ENCODE measurements at places on chromosomes 5 and 9.

DNA sequence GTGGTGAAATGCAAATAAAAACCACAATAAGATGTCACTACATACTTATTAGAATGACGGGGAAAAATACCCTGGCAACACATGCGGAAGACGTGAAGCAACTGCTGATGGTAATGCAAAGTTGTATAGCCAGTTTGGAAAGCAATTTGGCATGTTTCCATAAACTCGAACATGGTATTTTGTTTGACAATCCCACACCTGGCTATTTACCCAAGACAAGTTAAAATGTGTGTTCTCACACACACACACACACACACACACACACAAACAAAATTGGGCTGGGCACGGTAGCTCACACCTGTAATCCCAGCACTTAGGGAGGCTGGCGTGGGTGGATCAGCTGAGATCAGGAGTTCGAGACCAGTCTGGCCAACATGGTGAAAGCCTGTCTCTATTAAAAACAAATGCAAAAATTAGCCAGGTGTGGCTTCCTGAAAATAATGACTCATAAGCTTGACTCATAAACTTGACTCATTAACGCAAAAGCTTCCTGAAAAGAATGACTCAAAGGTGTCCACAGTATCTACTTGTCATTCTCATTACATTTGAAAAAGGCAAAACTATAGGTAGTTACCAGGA is 456.5 kb downstream of the CDH18 start:
- no peak for DNase-seq

DNA sequence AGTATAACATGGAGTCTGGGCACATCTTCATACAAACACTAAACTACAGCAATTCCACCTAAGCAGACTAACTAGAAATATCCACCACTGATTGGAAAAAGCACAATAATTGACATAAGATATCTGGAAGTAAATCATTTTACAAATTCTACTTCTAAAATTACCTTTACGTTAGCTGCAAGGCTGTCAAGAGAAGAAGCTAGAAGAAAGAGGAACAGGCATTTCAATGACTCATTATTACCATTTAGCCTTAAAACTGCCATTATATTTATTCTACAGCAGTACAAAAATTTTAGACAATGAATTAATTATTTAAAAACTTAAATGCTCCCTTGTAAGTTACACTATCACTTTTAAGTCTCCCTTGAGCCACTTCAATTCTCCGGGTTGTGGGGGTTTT is 43.4 kb upstream of the PLPP6 start:
- DNase-seq = peak; percentile 18

DNA sequence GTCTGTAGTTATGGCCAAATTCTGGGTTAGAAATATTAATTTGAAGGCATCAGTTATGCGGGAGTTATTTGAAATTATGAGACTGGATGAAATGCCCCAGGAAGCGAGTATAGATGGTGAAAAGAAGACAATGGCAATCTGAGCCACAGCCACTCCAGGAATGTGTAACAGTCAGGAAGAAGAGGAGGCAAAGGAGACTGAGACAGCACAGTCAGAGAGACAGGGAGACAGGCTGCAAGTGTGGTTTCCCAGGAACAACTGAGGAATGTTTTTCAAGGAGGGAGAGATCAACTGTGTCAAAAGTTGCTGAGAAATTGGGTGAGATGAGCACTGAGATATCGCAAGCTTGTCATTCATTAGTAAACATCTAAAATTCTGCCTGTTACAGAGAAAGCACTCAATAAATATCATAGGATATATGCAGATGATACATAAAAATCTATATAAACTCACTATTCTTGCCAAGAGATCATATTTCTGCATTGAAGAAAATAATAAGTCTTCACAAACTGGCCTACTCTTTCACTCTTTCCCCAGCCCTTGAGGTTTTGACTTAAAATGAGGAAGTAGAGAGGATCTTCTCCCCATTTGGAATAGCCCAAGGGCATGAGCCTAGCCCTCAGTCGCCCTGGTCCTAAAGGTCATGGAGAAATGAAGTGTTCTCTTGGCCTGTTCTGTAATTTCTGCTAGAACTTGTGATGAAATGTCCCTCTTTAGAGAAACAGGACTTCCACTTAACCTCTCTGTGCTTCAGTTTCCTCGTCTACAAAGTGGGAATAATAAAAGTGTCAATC is 48.5 kb upstream of the RLN1 start:
- DNase-seq = peak; percentile 10

GRCh38 chr9:12955510-12956163 is 180.8 kb downstream of the LURAP1L start:
- no peak for DNase-seq

GRCh38 chr9:33924978-33925797 is 108.2 kb downstream of the UBE2R2 start:
- DNase-seq = peak; percentile 86

DNA sequence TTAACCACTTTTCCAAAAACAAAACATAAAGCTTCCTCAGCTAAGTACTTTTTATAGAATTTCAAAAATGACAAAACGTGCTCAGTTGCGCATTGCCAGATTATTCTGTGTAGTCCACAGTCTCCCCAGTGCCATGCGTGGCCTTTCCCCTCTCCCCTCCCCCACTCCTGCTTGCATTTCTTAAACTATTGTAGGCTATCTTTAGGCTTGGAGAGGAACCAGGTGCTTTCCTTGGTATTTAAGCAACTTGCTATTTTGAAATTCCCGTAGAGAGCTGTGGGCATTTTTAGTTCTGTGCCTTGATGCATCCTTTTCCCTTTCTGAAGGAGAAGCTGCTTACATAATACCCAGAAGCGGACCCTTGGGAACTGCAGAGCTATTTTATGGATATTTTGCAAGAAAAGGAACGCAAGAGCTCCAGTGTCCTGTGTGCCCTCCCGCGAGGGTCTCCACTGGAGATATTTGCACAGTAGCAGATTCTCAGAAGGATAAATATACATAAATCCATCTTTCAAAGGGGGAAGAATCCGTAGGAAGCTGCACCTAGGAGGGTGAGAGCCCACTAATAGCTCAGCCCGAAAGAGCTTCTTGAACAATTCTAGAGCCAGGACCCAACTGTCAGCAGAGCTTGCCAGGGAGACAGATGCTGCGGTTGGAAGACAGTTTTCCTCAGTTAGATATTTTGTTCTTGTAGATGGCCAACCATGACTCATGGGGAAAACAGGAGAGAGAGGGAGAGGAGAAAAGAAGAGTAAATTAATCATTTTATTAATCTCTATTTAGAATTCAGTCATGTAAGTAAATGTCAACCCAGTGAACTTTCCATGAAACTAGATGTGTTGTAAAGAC is 1298.3 kb upstream of the WWC1 start:
- DNase-seq = no peak

DNA sequence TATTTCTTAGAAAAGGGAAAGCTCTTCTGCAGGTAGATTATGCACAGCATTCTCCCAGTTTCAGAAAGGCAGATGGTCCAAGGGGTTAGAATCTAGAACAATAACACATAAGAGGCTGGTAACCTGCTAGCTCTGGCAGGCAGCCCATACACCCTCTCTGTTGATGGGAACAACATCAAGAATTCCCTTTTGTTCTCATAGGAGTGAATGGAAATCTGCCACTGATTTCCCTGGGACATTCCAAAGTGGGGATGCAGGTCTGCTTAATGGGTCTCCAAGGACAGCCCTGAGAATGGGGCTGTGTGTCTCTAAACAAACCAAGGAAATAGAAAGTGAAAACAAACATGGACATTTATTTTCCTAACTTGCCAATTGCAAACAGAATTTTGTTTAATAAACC is 456.8 kb downstream of the EBF1 start:
- DNase-seq = no peak

GRCh38 chr9:99818500-99818899 is 3.2 kb upstream of the NR4A3 start:
- no peak for DNase-seq

DNA sequence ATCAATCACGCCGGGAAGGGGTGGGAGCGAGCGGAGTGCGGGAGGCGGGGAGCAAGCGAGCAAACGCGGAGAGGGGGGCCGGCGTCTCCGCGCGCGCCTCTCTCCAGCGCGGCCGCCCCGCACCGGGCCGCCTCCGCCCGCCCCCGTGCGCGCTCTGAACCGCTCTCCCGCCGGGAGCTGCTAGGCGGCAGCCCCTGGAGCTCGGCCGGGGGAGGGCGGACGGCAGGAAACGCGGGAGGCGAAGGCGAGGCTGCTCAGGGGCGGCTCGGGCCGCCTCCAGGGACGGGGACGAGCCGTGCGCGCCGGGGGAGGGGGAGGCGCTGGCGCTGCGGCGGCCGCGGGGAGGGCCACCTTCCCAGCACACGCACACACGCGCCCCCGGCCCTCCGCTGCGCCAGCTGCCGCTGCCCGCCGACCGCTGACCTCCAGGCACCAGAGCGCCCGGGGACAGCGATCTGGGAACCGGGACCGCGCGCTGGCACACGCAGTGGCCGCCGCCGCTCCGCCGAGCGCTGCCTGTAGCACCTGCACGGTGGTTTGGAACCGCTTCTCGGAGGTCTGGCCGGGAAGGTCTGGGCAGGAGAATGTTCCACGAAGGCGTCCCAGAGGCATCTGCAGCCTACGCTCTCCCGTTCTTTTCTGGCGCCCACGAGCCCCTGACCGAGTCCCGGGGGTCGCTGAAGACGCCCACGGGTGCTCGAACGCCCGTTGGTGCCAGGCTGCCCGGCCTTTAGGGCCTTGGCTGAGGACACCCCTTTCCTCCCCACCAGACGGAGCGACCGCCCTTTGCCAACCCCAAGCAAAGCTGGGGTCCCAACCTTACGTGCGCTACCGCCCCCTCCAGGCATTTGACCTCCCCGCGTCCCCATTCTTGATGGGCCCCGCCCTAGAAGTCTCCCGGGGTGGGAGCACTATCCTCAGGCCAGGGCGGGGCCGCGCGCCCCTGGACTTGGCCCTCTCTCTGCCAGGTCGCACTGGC is at the start of gene GABBR2:
GABBR2 (minus strand) TSS at position 3 of the 979 bp plus-strand sequence. CDS start 198 bp downstream, outside the sequence.
- no peak for DNase-seq

GRCh38 chr5:176296-176823 is 14.9 kb upstream of the LRRC14B start:
- no peak for DNase-seq

DNA sequence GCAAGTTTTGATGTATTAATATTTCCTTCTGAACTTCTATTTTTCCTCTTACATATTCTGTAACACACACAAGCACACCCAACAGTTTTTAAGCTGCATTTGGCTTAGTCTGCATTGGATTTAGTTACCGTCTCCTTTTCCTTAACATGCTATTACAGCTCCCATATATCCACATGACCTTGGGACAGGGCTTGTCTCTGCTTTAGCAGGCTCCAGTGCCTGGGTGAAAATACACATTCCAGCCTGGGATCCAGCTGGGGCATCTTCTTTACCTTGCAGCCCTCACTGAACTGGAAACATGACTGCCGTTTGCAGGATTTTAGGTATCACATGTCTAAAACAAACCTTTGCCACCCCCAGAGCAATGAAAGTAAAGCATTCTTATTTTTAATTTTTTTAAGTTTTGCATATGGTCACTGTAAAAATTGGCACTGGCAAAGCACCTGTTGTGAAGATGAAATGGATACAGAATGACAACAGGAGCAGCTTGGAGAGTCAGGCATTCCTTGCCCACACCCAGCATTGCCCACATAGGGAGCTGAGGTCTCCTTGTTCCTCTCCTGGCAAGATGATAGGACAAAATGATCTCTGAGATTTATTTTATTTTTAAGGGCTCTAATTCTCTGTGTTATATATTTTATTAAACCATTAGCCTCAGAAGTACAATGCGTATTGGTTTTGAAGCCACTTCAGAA is 4.0 kb downstream of the GADD45G start:
- DNase-seq = no peak

- no peak for DNase-seq
These were observed 14.8 kb upstream of the SMIM15 start for GRCh38 chr5:61177070-61177469.

GRCh38 chr9:111853450-111853827 is 43.2 kb upstream of the UGCG start:
- no peak for DNase-seq

DNA sequence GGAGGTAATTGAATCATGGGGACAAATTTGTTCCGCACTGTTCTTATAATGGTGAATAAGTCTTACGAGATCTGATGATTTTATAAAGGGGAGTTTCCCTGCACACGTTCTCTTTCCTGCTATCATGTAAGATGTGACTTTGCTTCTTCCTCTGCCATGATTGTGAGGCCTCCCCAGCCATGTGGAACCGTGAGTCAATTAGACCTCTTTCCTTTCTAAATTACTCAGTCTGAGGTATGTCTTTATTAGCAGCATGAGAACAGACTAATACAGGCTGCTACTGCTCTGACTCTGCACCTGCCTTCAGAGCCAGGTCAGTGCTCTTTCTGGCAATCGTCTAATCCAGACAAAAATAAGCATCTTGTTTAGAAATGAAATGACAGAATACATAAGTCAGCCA is 479.2 kb upstream of the TUSC1 start:
- DNase-seq = no peak

DNA sequence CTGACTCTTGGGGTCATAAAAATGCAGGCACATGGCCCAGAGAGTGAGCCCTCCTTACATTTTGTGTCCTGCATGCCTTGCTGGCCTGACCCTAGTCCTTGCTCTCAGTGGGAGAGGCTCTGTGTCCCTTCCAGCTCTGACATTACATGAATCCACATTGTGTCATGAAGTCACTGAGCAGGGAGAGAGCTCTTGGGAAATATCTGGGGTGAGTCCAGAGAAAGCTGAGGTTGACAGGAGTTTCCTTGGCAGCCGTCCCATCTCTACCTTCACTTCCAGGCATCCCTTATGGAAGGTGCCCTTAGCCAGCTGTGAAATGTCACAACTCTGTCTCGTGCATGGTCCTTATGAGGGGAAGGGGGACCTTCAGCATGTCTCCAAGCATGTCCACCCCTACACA is 41.0 kb downstream of the FAT2 start:
- no peak for DNase-seq

DNA sequence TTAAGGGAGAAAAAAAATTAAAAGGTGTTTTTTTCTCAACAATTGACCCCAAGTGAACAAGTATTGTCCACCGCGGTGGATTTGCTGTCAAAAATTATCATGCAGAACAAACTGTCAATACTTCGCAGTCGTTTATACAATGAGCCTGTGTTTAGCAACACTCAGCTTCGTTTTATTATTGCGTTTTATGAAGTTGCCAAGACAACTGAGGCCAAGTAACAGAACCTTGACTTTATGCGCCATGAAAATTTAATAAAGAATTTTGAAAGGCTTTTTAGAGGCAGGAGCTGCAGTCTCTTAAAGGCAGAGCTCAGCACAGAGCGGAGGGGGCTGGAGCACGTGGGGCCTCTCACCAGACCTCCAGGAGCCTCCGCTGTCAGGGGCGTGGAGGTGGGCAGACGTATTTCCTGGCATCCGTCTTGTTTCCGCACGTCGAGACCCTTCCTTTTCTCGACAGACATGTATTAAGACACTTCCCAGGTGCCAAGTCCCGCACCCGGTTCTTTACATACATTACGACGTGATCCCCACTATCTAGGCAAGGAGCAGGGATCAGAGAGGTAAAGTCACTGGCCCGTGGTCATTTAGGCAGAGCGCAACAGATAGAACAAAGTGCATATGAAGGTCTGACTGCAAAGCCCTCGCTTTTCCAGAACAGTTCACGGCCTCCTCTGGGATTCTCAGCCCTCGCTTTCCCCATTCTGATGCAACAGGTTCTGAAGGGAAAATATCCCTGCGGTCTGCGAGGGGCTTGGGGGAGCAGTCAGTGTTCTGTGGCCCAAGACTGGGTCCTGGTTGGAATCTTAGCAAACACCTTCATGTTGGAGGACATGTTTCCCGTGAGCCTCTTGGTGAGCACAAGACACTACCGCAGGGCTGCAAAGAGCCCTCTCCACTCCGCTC is 164.4 kb downstream of the DAB2IP start:
- no peak for DNase-seq

Data from Kasumi-1 (cell line).